ENCODE measurements at places on chromosomes 12 and 14.

DNA sequence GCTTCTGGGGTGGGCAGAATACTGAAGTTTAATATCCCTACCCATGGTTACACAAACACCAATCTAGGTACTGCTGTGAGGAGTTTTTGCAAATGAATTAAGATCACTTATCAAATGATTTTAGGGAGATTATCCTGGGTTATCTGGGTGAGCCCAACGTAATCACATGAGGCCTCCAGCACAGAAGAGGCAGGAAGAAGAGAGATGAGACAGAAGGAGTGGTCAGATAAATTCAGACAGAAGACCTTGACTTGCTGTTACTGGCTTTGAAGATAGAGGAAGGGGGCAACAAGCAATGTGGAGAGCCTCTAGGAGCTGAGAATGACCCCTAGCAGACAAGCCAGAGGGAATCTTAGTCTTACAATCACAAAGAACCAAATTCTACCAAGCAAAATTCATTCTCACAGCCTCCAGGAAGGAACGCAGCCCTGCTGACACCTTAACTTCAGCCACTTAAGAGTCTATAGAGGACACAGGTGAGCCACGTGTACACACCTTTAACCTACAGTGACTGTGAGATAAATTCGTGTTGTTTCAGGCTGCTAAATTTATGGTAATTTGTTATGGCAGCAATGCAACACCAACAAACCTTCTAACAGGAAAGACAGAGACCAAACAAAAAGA is 49.4 kb downstream of the FERMT2 start:
- DNase-seq: no peak

GRCh38 chr14:66624336-66624937 is 116.5 kb downstream of the GPHN start:
- no peak for DNase-seq

GRCh38 chr12:86719381-86719780 is 463.2 kb upstream of the MGAT4C start:
- DNase-seq: no peak

GRCh38 chr14:69682621-69683263 is 71.3 kb downstream of the SUSD6 start:
- DNase-seq: no peak

GRCh38 chr14:21346532-21347135 is 37.2 kb downstream of the SUPT16H start:
- no peak for DNase-seq

DNA sequence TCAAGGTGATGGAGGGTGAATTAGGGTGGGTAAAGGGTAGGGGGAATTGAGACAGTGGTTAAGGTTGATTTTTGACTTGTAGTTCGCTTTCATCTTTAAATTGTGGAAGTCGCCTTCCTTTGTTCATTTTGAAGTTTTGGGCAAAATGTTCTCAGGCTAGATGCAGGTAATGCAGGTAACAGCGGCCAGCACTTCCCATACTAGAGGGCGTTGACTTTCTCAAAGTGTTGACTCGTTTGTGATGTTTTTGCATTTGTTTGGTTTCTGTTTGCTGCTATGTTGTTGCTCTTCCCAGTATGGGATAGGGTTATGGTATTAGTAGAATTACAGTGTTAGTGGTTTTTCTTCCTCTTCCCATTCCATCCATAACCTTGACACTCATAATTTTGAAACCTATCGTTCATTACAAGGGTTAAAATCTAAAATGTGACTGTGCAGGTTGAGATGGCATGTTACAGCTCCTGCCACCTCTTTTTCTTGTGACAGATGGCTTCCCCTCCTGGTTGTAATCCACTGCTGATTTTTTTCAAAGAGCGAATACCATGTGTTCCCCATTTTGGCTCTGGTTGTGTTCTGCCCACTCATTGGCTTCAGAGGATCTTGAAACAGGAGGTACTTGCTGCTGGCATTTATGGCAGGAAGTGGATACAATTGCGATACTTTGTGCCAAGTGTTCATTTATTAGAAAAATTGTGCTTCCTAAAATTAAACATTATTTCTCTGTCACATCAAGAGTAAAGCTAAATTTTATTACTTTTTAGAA is 57.1 kb downstream of the ERC1 start:
- no peak for DNase-seq

- DNase-seq: peak; percentile 12
These were observed 32.8 kb downstream of the MIA2 start for GRCh38 chr14:39266525-39266870.

DNA sequence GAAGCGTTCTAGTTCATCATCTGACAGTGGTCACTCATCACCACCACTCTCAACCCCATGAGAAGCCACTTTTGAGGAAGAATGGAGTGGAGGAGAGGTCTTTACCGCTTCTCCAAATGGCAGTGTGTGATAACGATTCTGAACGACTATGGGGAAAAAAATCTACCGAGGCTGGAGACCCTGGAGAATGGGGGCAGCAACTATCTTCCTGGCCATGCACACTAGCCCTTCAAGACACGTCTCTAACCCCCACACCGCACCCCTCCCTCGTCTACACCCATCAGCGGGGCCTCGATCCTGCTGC is 365 bp downstream of the ING4 start:
- DNase-seq: no peak

DNA sequence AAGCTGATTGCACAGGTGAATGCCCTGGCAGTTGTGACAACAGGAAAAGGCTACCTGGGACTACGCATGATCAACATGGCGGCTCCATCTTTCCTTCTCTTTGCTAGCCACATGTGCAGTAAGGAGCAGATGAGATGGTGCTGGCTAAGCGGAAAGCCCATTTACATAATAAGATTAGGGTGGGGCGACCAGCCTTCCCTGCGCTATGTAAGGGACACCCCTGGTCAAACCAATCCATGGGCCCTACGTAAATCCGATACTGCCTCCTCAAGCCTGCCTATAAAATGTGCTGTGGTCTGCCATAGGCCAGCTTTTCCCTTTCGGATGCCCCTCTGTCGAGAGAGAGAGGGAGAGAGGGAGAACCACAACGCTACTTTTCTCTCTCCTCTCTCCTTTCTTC is 31.0 kb upstream of the BTG1 start:
- DNase-seq: no peak

- DNase-seq: no peak
These were observed 15.2 kb upstream of the RXYLT1 start for GRCh38 chr12:63764481-63764880.

DNA sequence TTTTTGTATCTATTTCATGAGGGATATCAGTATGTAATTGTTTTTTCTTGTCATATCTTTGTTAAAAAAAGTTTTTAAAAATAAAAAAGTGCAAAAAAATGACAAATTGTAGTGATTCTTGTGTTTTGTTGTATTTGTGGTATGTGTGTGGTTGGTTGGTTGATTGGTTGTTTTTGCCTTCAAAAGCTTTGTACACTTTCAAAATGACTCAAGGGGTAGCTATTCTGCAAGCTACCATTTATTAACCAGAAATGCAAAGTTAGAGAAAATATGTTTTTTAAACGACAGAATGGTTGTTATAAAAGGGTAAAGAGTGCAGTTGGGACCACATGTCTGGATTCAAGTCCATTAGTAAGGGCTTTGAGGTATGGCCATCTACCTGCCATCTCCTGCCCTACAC is 119.3 kb downstream of the SLC35F4 start:
- DNase-seq: no peak

DNA sequence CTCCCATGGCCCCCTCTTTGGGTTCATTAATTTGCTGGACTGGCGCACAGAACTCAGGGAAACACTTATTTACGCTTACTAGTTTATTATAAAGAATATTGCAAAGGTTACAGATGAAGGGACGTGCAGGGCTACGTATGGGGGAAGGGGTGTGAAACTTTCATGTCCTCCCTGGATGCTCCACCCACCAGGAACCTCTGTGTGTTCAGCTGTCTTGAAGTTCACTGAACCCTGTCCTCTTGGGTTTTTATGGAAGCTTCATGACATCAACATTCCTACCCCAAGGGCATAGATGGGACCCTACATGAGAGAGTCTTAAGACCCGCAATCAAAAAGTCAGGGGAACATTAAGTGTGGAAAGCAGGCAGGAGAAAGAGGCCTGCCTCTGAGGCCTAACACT is 58.1 kb downstream of the ADIPOR2 start:
- no peak for DNase-seq

DNA sequence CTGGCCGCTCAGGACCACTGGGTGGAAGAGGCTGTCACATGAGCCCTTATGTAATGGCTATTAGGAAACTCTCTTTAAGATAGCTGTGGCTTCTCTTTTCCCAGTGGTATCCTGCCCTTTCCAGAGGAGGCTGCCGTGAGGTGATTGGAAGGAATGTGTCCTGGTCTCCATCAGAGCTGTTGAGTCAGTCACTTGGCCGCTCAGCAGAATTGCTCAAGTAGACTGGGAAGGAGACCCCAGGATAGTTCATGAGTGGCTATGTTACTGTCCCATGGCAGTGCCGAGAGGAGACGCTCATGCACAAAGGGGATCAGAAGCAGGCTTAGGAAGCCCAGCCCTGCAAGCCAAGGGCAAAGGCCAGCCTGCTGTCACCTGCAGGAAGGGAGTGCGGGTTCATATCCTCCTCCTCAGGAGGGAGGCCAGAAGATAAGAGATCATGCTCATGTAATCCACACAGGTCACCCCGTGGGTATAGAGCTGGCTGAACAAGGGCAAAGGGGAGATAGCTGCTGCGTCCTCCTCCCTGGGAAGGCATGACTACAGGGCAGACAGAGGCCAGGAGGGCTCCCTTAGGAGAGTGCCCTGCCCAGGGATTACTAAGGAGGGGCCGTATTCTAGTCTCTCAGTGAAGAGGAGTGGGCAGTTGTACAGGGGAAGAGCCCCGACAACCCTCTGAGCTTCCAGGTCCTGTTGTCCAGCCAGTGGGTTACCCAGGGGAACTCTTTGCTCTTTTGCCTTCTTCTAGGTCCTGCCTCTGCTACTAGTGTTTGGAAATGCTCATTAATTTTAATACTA is 137.0 kb upstream of the MAX start:
- no peak for DNase-seq

- no peak for DNase-seq
These were observed 1.1 kb downstream of the ATXN2 start for GRCh38 chr12:111597831-111598636.

GRCh38 chr12:62205346-62205745 is 54.9 kb upstream of the USP15 start:
- DNase-seq: no peak

GRCh38 chr14:29865299-29865698 is 62.3 kb downstream of the PRKD1 start:
- no peak for DNase-seq

DNA sequence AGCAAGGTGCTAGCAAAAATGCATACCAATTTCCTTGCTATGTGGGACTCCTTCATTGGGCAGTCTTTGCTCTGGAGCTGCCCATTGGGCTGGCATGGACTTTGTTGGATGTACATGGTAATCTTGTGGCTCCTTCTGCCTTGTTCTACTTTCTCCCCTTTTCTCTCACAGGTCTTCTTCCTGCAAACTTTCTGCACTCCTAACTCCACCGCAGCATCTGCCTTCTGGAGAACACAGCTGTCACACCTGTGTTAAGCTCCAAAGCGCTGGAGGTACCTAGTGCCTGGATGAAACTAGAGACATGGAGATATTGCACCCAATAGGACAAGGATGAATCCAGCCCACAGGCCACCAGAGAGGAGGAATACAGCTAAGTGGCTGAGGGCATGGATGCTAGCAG is 60.7 kb upstream of the CCND2 start:
- no peak for DNase-seq

- no peak for DNase-seq
These were observed 85.5 kb upstream of the PTPRB start for GRCh38 chr12:70722584-70723343.

GRCh38 chr12:51868821-51869495 is 18.9 kb upstream of the ANKRD33 start:
- DNase-seq: no peak

DNA sequence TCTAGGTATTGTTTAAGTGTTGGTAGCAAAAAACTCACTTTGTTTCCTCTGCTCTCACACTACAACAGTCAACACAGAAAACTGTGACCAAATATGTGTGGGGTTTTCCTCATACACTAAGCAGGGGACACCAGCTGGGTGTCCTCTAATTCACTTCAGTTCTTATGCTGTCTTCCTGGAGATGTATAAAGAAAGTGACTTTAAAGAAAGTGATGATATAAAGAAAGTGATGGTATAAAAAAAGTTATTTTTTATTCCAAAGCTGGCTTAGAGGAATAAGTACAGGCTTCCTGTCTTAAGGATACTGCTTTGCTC is 31.4 kb downstream of the TDP1 start:
- no peak for DNase-seq

DNA sequence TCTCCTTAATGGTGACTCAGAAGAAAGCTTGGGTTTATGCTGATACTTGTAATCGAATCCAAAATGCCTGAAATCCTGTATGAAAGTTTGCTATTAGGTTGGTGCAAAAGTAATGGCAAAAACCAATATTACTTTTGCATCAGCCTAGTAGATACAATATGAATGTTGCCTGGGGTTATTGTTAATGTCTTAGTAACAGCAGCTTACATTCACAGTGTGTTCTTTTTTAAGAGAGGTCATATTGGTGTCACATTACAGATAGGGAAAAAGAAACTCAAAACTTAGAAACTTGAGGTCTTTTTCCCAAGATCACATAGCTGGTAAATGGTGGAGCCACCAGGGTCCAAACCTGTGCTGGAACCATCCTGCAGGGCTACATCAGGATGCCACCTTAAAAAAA is 25.2 kb downstream of the SRGAP1 start:
- DNase-seq: no peak

DNA sequence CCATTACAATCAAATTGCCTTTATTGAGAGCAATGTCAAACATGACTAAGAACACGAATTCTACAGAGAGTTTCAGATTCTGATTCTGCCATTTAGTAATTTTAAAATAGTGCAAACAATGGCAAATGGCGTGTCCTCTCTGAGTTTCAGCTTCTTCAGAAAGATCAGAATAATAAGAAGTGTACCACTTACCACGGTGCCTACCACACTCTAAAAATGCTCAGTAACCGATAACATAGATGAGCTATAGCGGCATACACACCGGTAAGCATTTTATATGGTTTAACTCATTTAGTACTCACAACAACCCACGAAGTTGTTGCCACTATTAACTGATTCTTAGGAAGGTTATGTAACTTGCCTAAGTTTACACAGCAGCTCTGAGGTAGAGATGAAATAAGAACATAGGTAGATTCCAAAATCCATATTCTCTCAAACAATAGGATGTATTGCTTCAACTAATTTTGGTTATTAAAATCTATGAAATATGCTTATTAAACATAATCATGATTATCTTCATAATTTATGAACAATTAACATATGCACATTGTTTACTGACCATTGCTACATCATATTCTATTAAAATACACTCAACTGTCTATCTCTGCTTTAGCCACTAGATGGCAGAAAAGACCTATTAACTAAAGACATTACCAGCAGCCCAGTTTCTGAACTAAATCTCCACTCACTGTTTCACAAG is 38.3 kb downstream of the SLC6A15 start:
- DNase-seq: no peak

- no peak for DNase-seq
These were observed 62.3 kb upstream of the TMPO start for GRCh38 chr12:98453070-98453469.

Measured in stimulated activated CD4-positive, alpha-beta T cell treated with anti-CD3 and anti-CD28 coated beads, Interleukin-1b, Interleukin-23, amount 100 ng/mL, for 24 hours (primary cell).